ENCODE measurements at places on chromosomes 12 and 14.
A peak's percentile ranks its signal among the peaks of the same experiment; 100 is the strongest.

DNA sequence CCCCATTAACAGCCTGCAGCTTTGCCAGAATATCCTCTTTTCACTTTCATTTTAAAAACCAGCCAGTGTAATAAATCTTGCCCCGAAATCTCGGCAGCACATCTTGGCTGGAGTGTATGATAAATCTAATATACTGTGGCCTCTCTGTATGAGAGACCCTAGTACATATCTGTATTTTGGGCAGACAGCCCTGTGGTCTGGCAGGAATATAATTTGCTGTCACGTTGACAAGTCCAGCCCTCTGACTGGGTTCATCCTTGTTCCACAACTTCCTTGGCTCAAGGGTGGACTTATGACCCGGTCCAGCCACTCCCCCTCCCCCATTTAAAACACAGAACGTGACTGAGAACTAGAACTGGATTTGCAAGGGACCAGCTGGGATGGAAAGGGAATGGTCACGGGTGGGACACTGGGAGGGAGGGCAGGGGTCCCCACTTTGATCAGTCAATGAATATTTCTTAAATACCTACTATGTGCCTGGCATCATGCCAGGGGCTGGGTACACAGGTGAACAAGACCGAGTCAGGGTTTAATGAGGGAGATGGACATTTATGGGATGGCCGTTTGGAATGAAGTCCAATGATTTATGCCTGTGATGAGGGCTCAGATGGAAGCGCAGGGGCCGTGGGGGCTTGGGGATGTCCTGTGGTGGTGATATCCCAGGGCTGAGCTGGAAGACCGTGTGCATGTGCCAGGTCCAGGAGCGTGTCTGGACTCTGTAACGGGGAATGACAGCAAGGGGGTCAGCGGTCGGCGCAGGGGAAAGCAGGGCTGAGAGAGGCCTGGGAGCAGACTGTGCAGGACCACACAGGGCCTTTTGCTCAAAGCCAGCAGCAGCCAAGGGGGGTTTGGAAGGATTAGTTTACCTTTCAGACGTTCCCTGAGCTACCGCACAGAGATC is 190.5 kb downstream of the PHETA1 start:
- no peak for DNase-seq

DNA sequence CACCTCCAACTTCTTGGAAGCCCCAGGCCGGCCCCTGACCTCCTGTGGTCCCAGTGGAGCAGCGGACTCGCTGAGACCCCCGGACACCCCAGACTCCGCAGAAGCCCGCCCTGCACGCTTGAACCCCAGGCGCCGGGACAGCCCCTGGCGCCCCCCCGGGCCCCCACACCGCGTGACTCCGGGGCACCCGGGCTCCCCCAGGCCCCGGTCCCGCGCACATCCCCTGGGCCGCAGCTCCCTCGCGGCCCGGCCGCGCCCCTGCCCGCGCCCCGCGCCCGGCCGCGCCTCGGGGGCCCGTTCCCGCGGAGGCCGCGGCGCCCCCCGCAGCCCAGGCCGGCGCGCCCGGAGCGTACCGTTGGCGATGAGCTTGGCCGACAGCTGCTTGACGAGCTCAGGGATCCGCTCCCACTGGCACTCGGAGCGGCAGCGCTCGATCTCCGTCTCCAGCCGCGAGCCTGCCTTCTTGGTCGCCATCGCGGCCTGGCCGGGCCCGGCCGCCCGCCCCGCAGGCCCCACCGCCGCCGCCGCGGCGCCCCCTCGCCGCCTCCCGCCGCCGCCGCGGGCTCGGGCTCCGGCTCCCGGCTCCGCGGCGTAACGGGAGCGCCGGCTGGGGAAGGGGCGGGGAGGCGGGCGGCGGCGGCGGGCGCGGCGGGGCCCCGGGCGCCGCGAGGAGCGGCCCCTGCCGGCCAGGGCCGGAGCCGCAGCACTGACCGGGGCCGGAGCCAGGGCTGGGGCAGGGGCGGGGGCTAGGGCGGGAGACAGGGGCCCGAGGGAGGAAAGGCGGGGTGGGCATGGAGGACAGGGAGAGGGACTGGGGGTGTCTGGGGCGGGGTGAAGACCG is at the start of gene TTC7B:
Gene TTC7B (minus strand): TSS at position 609 of the 841 bp plus-strand sequence. CDS start 135 bp downstream, at position 474.
- DNase-seq: peak; percentile 42

DNA sequence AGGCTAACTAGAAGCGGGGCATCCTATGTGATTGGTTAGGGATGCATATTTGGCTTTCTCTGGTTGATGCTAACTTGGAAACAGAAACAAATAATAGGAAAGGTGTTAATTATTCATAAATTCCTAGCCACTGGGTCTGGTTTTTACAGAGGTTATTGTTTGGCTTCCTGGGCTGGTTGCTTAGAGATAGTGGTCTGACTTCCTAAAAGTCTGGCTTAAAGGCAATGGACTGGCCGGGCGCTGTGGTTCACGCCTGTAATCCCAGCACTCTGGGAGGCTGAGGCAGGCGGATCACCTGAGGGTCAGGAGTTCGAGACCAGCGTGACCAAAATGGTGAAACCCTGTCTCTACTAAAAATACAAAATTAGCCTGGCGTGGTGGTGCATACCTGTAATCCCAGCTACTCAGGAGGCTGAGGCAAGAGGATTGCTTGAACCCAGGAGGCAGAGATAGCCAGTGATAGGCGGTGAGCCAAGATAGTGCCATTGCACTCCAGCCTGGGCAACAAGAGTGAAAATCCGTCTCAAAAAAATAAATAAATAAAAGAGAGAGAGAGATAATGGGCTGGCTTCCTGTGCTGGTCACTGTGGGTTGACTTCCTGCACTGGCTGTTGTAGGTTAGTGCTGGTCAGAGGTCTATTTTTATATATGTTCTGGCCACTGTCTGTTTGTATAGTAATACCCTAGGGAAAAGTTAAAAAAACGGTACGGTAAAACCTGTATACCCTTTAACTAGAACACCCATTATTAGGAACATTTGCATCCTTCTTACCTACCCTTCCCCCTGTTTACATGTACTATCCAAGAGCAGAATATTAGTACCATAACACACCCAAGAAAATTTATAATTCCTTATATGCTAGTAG is 24.1 kb downstream of the OR6S1 start:
- no peak for DNase-seq

DNA sequence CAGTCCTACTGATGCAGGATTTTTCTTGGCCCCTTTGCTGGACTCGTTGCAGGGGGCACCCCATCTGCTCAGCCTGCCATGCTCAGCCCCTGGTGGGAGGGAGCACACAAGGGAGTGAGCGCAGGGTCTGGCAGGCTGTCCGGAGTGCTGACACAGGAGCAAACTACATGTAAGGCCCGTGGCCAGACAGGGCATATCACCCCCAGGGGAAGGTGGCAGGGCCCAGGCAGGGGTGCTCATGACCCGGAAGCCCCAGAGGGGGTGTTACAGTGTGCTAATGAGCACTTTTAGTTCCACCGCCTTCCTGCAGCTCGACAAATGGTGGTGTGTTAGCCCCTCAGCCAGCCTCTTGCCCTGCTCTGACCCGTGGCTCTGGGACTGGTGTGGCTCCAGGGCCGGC is 645.6 kb upstream of the TMEM132C start:
- no peak for DNase-seq

- no peak for DNase-seq
Measured at GRCh38 chr14:33542338-33543287, 408.3 kb downstream of the EGLN3 start.

GRCh38 chr12:120588948-120589930 is 8.0 kb upstream of the POP5 start:
- DNase-seq: no peak

Data from stimulated activated CD4-positive, alpha-beta T cell treated with anti-CD3 and anti-CD28 coated beads, Interleukin-4, amount 100 ng/mL, for 4 hours (primary cell).